ENCODE measurements at places on chromosomes 5 and 9. TPM values are rescaled to one million over a fixed set of nuclear protein-coding genes. Genes with fewer than 3 reads are reported as not detected.

EIF4EBP3 gene
- 2.3 TPM for total RNA-seq

NFIB gene
- 10.4 TPM for total RNA-seq

C5orf52 gene
- total RNA-seq, result not detected

SWI5 gene
- total RNA-seq, result 42.1 TPM

TAF11L10 gene
- total RNA-seq, result not detected

MORN5 gene
- total RNA-seq, result not detected

C6 gene
- total RNA-seq, result not detected

SPATA31A3 gene
- total RNA-seq, result not detected

SV2C gene
- not detected for total RNA-seq

SPAG8 gene
- total RNA-seq, result 0.56 TPM

FST gene
- 2.0 TPM for total RNA-seq

FOXD4L6 gene
- not detected for total RNA-seq

SH2D3C gene
- total RNA-seq, result 0.15 TPM

MSMP gene
- total RNA-seq, result not detected

MARCOL gene
- total RNA-seq, result not detected

KLF4 gene
- total RNA-seq, result 27.2 TPM

OLFM1 gene
- total RNA-seq, result 8.5 TPM

PCDHA9 gene
- total RNA-seq, result not detected

EQTN gene
- total RNA-seq, result 0.22 TPM

PRRX2 gene
- 9.5 TPM for total RNA-seq

LCN15 gene
- total RNA-seq, result not detected

FAM200C gene
- 2.2 TPM for total RNA-seq

CCDC183 gene
- total RNA-seq, result 0.44 TPM

LPAR1 gene
- 21.4 TPM for total RNA-seq

SPINK7 gene
- not detected for total RNA-seq

TSSK1B gene
- not detected for total RNA-seq

TLN1 gene
- total RNA-seq, result 134 TPM

POLK gene
- total RNA-seq, result 10.4 TPM

ACSL6 gene
- total RNA-seq, result 0.06 TPM

SEMA5A gene
- not detected for total RNA-seq

HTR1A gene
- not detected for total RNA-seq

MFAP3 gene
- total RNA-seq, result 25.6 TPM

TBC1D13 gene
- 20.9 TPM for total RNA-seq

PLCXD3 gene
- 0.19 TPM for total RNA-seq

Data from A549 treated with Mapracorat at 1 μM for 4 hours (cell line).